ENCODE measurements at places on chromosomes 13 and 19. TPM values are rescaled to one million over a fixed set of nuclear protein-coding genes. Genes with fewer than 3 reads are reported as not detected.

DNA sequence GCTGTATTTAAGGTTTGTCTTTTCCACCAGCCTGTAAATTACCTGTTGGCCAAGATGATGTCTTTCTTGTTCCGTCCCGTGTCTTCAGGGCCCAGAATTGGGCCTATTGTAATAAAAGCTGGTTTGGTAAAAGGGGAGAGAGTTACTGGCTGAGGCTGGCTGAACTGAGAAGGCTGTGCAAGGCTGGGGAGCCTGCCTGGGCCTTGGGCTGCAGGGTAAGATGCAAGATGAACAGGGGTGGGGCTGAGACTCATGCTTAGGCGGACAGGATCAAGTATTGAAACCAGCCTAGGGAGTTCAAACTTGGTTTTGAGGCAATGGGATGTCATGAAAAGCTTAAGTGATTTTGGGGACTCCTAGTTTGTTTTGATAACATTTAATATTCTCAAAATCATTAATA is 142.3 kb downstream of the PCCA start:
- peaks cover 19% of the 10 kb centered on the region for H3K4me1 ChIP-seq
- DNase-seq: no peak
- H3K4me3 ChIP-seq: no peak overlapping the region
- H3K27ac ChIP-seq: no peak overlapping the region

GRCh38 chr13:25213715-25214114 is 41.6 kb upstream of the AMER2 start:
- H3K27ac ChIP-seq: no peak overlapping the region
- DNase-seq: no peak
- no peak overlapping the region for H3K4me3 ChIP-seq
- no peaks in the 10 kb centered on the region for H3K36me3 ChIP-seq

- peaks cover 25% of the 10 kb centered on the region for H3K4me1 ChIP-seq
- peak; percentile 96 for DNase-seq
- H3K27me3 ChIP-seq: no peaks in the 10 kb centered on the region
- peak overlapping the region; percentile 50 for H3K27ac ChIP-seq
These were observed 7.3 kb upstream of the HOOK2 start for GRCh38 chr19:12782424-12783290.

GRCh38 chr19:45919678-45920077 is 5.1 kb upstream of the NANOS2 start:
- H3K4me3 ChIP-seq: no peak overlapping the region
- H3K27me3 ChIP-seq: peaks cover 3% of the 10 kb centered on the region
- no peaks in the 10 kb centered on the region for H3K36me3 ChIP-seq
- no peak overlapping the region for H3K27ac ChIP-seq

DNA sequence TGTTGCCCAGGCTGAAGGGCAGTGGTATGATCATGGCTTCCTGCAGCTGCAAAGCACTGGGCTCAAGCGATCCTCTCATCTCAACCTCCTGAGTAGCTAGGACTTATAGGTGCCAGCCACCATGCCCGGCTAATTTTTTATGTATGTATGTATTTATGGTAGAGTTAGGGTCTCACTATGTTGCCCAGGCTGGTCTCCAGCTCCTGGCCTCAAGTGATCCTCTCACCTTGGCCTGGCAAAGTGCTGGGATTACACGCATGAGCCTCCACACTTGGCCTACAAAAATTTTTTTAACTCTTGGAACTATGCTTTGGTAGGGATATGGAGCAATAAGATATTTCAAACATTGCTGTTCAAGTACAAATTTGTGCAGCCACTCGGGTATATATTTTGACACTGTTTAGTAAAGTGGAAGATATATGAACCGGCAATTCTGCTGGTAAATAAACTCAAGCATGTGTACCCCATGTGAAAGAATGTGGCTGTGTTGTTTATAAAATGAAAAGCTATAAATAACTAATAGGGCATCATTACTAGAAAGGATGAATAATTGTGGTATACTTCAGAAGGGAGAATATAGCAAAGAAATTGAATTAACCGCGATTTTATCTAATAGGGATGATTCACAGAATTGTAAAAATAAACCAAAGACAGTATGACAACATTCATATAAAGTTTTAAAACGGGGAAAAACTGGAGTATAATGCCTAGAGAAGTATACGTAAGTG is 1.1 kb downstream of the ZNF566 start:
- H3K4me3 ChIP-seq: no peak overlapping the region
- H3K27ac ChIP-seq: no peak overlapping the region
- peaks cover 8% of the 10 kb centered on the region for H3K4me1 ChIP-seq
- no peaks in the 10 kb centered on the region for H3K36me3 ChIP-seq

- no peak overlapping the region for H3K27ac ChIP-seq
- no peaks in the 10 kb centered on the region for H3K27me3 ChIP-seq
- H3K4me1 ChIP-seq: no peaks in the 10 kb centered on the region
- no peaks in the 10 kb centered on the region for H3K36me3 ChIP-seq
- no peak for DNase-seq
- no peak overlapping the region for H3K4me3 ChIP-seq
These were observed 718.5 kb downstream of the UQCRFS1 start for GRCh38 chr19:28494461-28494860.

- no peaks in the 10 kb centered on the region for H3K27me3 ChIP-seq
- no peak for DNase-seq
- H3K36me3 ChIP-seq: no peaks in the 10 kb centered on the region
These were observed 43.4 kb downstream of the BICRA start for GRCh38 chr19:47652285-47652684.

DNA sequence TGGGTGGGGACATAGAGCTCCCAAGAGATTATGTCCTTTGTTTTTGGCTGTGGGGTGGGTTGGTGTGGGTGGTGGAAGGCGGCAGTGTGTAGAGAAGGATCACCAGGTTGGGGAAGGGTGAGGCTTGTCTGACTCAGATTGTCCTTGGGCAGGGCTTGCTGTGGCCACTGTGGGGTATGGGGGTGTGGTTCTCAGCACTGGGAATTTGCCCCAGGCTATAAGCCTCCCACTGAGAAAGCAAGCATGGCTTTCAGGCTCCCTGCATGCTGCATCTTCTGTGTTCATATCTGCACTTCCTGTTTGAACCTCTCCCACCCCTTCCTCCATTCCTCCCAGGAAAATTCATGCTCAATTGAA is 34.9 kb downstream of the DNAJC15 start:
- H3K4me1 ChIP-seq: peaks cover 29% of the 10 kb centered on the region
- H3K4me3 ChIP-seq: no peak overlapping the region
- H3K27me3 ChIP-seq: no peaks in the 10 kb centered on the region
- no peaks in the 10 kb centered on the region for H3K36me3 ChIP-seq

GRCh38 chr13:97977982-97978381 is 24.5 kb downstream of the IPO5 start:
- H3K4me3 ChIP-seq: peak overlapping the region; percentile 91
- no peaks in the 10 kb centered on the region for H3K27me3 ChIP-seq
- H3K36me3 ChIP-seq: no peaks in the 10 kb centered on the region

DNA sequence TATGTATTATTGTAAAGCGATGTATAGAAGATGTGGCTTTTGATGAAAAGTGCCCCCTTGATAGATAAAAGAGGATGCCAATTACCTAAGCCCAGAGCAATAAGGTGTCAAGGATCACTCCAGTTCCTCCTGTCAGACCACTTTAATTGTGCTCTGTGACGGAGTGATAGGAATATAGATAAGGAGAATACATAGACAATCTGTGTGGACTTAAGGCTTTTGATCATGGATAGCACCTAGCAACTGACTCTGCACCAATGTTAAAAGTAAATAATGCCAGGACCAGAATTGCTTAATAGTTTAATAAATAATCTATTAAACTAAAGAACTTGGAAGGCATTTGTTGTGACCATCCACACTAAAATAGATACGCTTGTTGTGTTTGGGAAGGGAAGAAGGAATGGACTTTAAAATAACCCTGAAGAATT is 390.7 kb upstream of the ARGLU1 start:
- no peak overlapping the region for H3K27ac ChIP-seq
- no peak for DNase-seq
- H3K4me1 ChIP-seq: no peaks in the 10 kb centered on the region
- H3K4me3 ChIP-seq: no peak overlapping the region
- H3K36me3 ChIP-seq: no peaks in the 10 kb centered on the region

Gene TBXA2R
- total RNA-seq: 2.9 TPM

Gene SIGLEC7
- total RNA-seq: not detected

Gene SLC7A9
- not detected for total RNA-seq

Gene PSG1
- total RNA-seq: not detected

Gene SPIB
- total RNA-seq: not detected

Gene CYP4F2
- total RNA-seq: not detected

Gene ZNF723
- not detected for total RNA-seq

Gene RFPL4AL1
- total RNA-seq: not detected

Gene SELENOV
- total RNA-seq: not detected
